CD4-positive, alpha-beta T cell treated with Interleukin-6 at 100 ng/mL for 8 hours (primary cell): ENCODE measurements at places on chromosomes 6 and 20.

DNA sequence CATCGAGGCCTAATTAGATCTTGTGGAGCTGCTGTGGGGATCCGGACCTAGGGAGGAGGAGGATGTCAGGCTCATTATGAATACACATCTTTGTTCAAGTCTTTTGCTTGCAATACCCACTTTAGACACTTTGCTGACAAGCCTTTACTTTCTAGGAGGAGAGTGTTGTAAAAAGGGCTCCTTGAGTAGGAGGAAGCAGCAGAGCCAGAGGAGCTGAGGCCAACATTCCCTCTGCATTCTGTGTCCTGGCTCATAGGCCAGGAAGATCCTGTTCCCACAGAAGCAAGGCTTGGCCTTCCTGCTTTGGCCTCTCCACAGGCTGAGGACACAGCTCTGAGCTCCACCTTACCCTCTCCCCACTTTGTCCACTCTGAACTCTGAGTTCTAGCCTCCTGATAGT is 67.1 kb downstream of the TPD52L1 start:
- DNase-seq: no peak

GRCh38 chr6:157223021-157223430 is 100.3 kb downstream of the TMEM242 start:
- peak; percentile 15 for DNase-seq

DNA sequence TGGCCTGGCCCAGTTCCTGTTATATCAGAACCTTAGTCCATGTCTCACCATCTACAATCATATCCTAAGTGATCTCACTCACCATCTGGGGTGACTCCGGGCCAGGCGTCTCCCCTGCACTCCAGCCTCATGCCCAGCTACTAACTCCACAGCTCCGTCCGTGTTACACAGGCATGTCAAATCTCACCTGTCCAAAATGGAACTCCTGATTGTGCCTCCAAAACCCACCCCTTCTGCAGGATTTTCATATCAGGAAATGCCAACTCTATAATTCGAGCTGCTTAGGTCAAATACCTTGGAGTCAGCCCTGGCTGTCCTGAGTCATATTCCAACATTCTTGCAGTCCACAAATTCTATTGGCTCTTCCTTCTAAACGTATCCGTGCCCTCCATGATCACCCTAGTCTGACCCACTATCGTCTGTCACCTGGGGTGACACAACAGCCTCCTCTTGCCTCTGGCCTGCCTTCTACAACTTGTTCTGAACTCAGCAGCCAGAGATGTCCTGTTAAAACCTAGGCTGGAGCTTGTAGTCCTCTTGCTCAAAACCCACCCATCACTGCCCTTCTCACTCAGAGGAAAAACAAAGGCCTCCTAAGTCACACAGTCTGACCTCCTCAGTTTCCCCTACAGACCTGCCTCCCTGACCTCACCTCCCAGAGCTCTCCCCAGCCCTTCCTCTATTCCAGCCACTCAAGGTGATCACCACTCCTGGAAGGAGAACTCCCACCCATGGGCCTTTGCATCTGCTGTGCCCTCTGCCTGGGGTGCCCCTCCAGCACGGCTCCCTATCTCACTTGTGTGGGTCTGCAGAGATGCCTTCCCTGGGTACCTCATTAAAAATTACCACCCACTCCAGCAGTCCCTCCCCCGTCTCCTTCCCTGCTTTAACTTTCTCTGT is 85.3 kb upstream of the SIRPA start:
- no peak for DNase-seq

DNA sequence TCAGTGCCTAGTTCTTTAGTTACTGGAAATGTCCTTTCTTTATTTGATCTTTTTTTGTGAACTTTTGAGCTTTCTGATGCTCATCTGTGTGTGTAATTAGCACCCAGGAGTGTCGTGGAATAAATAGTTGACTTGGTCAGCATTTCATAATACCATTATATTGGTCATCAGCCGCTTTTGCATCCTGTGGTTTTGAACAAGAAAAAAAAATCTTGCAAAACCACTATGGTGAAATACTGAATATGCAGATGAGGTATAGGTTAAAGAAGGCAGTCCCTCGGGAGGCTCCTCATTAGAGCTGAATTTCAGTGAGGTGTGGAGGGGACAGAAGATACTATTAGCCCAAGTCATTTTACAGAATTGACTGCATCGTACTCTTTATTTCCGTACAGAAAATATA is 90.1 kb downstream of the FOXO3 start:
- no peak for DNase-seq

GRCh38 chr20:24001712-24002405 is 13.3 kb upstream of the GGTLC1 start:
- no peak for DNase-seq

- no peak for DNase-seq
Observed at GRCh38 chr6:2077826-2078225, 167.6 kb downstream of the GMDS start.

- DNase-seq: no peak
Observed at GRCh38 chr20:22385602-22386305, 198.6 kb downstream of the FOXA2 start.

DNA sequence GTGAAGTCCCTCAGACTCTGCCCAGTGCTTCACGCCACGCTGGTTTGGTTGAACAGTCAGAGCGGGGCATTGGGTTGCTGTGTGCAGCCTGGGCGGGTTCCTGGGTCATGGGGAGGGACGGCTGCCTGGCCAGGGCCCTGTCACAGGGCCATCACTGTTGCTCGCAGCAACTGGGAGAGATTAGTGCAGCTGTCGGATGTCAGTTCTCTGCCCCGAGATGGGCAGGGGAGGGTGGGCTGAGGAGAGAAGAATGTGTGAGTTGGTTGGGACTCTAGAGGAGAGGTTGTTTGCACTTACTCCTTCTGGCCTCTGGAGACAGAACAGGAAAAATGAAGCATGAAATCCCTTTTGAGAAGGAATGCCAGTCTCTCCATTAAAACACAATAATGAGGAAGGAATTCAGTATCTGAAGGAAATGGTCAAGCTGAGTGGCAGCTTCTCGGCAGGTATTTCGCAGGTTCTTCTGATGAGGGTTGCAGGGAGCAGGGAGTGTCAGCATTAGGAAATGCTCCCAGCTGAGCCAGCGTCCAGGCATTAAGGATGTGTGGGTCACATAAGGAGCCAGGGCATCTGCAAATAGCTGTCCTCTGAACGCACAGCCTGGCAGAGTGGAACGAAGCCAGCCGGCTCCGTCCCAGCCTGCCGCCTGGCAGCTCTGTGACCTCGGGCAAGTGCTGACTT is 95.9 kb downstream of the SSR1 start:
- DNase-seq: no peak

GRCh38 chr6:158149641-158150040 is 18.4 kb downstream of the SERAC1 start:
- no peak for DNase-seq

DNA sequence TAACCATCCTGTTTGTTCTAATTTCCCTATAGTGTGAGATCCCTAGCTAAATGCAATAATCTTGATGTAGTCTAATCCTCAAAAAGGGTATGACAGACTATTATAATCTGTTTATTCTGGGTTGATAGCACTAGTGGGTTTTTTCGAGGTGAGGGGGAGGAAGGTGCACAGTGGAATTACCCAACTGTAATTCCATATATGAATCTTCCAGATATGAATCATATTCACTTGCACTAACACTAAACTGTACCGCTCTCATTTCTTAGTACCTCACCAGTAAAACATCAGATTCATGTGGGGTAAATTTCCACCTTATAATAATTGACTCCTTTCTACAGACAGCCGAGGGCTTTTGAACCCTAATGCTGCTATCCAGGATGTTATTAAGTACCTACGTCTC is 16.5 kb downstream of the NCOA7 start:
- no peak for DNase-seq

- no peak for DNase-seq
Observed at GRCh38 chr20:50721881-50722281, 9.5 kb upstream of the PARD6B start.

DNA sequence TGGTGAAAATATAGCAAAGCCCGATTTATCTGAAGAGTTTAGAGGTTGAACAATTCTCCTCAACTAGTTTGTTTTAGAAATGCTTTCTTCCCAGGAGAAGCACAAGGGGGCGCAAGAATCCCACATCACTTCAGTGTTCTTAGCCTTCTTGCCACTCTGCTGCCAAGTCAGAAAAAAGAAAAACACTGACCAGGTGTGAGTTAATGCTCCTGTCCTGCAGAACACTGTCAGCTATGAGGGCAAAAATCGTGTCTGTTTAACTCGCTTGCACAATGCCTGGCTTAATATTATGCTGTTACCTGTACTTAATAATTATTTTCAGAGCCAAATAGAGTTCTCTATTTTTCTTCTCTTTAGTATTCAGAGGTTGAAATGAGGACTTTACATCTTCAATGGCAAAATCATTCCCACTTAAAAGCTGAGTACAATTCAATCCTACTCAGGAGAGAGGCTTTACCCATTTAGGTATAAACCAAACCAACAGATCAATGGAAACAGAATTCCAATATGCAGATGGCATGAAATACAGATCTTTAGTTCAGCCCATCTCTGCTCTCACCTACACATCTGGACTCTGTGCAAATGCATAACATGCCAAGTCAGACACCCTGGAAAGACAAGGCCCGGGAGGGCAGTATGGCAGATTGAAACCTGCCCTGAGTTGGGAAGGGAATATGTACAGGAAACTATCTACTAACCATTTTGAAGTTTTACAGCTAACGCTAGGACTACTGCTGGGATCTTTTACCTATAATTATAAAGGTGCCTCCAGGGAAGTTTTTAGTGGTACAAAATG is 71.4 kb upstream of the TULP1 start:
- peak; percentile 77 for DNase-seq

GRCh38 chr6:82458705-82459104 is 95.1 kb downstream of the TPBG start:
- DNase-seq: no peak

- DNase-seq: no peak
Observed at GRCh38 chr6:37762806-37763205, 56.7 kb upstream of the ZFAND3 start.

- no peak for DNase-seq
Observed at GRCh38 chr6:140070846-140071473, 696.5 kb upstream of the CITED2 start.

DNA sequence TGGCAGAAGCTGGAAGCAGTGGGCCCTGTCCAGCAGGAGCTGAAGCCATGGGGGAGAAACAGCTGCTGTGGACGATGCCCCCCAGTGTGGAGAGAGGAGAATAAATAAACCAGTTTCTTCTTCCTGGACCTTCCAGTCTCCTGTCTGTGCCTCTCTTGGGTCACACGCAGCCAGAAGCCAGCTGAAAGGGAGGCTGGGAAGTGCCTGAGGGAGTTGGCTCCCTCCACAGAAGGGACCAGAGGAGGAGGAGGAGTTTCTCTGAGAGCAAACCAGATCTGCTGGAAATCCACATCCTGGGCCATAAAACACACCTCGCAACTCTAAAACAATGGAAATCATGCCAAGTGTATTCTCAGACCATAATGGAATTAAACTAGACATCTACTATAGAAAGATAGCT is 577.0 kb downstream of the CDH26 start:
- DNase-seq: no peak

DNA sequence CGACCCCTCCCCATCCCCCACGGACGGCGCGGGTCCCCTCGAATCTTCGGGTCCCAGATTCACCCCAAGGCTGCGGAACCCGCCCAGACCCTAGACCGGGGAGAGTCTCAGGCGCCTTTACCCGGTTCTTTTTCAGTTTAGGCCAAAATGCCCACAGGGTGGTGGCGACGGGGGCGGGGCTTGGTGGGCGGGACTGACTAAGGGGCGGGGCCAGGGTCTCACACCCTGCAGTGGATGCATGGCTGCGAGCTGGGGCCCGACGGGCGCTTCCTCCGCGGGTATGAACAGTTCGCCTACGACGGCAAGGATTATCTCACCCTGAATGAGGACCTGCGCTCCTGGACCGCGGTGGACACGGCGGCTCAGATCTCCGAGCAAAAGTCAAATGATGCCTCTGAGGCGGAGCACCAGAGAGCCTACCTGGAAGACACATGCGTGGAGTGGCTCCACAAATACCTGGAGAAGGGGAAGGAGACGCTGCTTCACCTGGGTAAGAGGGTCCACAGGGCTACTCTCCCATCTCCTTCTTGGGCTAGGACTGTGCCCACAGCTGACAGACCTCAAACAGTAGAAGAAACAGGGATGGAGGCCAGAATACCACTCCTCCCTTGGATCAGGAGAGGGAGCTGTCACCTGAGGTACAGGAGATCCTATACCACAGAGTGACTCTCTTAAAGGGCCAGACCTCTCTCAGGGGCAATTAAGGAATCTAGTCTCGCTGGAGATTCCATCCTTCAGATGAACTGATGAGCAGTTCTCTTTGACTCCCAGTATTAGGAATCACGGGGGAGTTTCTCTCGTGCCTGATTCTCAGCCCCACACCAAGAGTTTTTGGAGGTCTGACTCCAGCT is 942 bp downstream of the HLA-E start:
- DNase-seq: peak; percentile 90

GRCh38 chr6:139777202-139777970 is 402.9 kb upstream of the CITED2 start:
- no peak for DNase-seq

DNA sequence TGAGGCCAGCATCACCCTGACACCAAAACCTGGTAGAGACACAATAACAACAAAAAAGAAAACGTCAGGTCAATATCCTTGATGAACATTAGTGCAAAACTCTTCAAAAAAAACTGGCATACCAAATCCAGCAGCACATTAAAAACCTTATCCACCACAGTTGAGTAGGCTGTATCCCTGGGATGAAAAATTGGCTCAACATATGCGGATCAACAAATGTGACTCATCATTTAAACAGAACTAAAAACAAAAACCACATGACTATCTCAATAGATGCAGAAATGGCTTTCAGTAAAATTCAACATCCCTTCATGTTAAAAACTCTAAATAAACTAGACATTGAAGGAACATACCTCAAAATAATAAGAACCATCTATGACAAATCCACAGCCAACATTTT is 59.6 kb upstream of the PHIP start:
- DNase-seq: no peak

GRCh38 chr6:122801397-122801796 is 12.3 kb downstream of the SMPDL3A start:
- DNase-seq: no peak

- peak; percentile 62 for DNase-seq
Observed at GRCh38 chr20:46013829-46014516, 5.3 kb downstream of the MMP9 start.

DNA sequence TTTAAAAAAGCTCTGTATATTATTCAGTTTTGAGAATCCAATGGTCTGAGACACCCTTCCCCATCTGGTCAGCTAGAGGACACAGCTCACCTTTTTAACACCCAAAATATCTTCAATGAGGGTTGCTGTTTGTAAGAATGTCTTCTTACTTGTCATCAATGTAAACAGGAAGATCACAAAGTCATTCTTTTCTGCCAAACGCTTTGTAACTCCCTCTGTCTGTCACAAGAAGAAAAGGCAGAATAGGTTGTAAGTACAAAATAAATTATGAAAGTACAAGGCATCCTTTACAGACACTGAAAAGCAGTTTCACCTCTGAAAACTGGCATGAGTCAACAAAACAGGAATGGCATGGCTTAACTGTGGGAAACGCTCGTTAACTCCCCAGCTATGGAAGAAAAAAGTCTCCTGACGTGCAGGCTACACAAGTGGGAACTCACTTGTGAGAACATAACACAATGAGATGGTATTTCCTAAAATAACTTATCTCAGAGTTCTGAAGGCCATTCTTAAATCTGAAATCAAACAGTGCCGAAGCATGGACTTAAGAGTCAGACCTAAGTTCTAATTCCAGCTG is 42.7 kb downstream of the TRPC4AP start:
- DNase-seq: no peak
